ENCODE measurements at places on chromosomes 4 and X. TPM values are rescaled to one million over a fixed set of nuclear protein-coding genes. Genes with fewer than 3 reads are reported as not detected.

SPANXC gene
- not detected for total RNA-seq

DDX53 gene
- not detected for total RNA-seq

NLGN4X gene
- total RNA-seq = under 0.01 TPM

SASH3 gene
- total RNA-seq = not detected

PDLIM3 gene
- total RNA-seq = 259 TPM

PLXNB3 gene
- total RNA-seq = 49.2 TPM

HHIP gene
- 8.8 TPM for total RNA-seq

SUPT20HL2 gene
- total RNA-seq = not detected

GYG2 gene
- total RNA-seq = 5.3 TPM

ZFP42 gene
- 0.37 TPM for total RNA-seq

TNIP3 gene
- 1.8 TPM for total RNA-seq

INTU gene
- total RNA-seq = 2.3 TPM

DUSP9 gene
- not detected for total RNA-seq

ASB12 gene
- total RNA-seq = not detected

P2RY4 gene
- 0.73 TPM for total RNA-seq

GK2 gene
- not detected for total RNA-seq

Data from stomach (tissue), 19 donors.